ENCODE measurements at places on chromosomes 6 and 20.

GRCh38 chr20:48574383-48574782, 253.4 kb downstream of the PREX1 start:
- no peak for DNase-seq

DNA sequence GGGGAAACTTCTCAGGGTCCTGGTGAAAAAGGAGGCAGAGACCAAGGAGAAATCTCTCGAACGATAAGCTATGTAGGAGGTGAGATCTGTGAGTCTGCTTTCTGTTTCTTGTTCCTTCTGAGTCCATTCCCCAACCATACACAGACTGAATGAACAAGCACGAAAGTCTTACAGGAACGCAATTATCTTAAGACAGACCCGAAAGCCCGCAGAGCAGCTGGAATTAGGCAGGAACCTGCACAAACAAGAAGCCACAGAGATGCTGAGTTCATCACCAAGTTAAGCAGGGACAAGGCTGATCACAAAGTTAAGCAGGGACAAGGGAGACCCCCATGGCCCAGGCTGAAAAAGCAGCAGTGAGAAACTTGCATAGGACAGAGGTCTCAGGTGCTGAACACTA, 21.4 kb upstream of the NELFCD start:
- no peak for DNase-seq

- DNase-seq = no peak
Measured at GRCh38 chr6:130029163-130029562, 10.8 kb downstream of the L3MBTL3 start.

- no peak for DNase-seq
Measured at GRCh38 chr6:26401389-26401986, 587 bp upstream of the BTN3A1 start.

DNA sequence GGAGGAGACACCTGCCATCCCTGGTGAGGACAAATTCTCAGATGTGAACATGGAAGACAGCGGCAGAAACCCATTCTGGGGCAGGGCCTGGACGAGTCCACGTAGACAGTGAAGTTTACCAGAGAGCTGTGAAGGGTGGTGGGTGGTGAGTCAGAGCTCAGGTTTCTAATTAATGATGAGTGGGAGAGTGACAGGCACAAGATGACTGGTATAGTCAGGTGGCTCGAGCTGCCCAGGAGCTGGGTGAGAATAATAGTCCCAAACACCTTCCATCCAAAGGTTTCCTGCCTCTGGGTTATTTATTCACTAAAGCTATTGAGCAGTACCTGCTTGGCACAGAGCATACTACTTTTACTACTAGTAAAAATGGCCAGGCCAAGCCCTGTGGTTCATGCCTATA, 6.0 kb downstream of the TLDC2 start:
- no peak for DNase-seq

DNA sequence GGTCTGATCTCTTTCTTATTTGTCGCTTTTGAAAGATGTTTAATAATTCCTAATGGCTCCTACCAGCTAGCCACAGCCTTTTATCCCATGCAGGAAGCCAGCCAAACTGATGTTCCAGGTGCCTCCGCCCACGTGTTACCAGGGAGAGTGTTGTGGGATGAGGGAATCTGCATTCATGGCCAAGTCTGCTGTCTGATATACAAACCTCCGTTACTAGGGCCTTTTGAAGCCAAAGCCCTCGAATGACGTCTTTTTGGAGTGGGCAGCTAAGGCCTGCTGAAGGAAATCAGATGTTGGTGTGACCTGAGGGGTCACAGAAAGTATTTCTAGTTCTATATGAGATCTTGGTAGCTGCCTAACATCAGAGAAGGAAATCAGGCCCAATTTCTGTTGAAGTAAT, 21.3 kb downstream of the STK35 start:
- DNase-seq = no peak

GRCh38 chr6:80234908-80235307, 128.4 kb downstream of the BCKDHB start:
- no peak for DNase-seq

DNA sequence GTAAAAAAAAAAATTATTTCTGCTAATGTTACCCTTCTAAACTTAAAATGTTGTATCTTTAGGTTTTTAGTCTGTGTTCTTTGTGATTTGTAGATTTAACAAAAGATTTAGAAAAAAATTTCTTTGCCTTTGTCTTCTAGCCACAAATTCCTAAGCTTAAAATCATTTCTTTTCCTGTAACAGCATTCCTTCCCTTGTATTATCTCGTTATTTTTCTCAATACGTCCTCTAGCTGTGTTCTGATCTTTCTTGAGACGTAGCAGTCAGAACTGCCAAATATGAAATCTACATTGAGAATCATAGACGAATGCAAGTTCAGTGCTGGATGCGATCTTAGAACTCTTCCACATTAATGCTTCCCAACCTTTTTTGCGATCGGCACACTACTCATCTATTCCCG, 283.1 kb downstream of the UTRN start:
- DNase-seq = no peak

- DNase-seq = no peak
Measured at GRCh38 chr6:165439928-165440554, 130.6 kb upstream of the C6orf118 start.

DNA sequence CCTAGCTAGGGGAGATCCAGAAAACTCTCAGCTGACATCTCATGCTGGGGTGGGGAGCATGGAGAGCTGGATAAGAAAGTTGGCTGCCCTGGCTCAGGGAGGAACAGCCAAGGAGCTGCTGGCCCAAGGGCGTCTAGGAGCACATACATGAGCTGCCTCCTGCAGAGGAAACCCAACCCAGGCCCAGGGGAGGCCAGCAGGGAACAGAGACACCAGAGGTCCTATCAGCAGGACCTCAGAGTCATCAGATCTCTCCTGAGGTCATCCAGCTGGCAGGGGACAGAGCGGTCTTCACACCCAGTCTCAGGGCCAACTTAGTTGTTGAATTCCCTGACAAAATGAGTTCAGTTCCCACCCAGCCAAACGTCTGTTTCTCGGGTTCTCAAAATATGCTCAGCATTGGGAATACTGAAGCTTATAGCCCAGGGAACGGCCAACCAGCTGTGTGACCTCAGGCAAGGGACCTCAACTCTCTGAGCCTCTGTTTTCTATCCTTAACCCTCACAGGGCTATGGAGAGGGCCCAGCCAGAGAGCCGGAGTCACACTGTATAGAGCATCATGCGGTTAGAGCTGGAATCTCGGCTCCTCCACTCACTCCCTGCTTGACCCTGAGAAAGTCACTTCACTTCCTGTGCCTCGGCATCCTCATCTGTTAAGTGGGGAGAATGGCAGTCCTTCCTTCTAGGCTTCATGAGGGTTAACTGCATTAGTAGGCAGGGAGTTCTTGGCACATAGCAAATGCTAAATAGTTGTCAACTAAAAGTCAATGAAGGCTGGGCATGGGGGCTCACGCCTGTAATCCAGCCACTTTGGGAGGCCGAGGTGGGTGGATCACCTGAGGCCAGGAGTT, 13.8 kb downstream of the ADA start:
- DNase-seq = no peak

DNA sequence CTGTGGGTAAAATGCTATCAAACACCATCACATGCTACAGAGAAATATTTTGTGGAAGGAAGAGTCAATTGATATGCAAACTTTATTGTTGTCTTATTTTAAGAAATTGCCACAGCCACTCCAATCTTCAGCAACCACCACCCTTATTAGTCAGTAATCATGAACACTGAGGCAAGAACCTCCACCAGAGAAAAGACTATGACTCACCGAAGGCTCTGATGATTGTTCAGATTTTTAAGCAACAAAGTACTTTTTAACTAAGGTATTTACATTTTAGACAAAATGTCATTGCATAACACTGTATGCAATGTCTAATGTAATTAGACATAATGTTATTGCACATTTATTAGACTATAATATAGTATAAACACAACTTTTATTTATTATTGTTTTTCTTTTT, 26.2 kb upstream of the MMP24 start:
- no peak for DNase-seq

DNA sequence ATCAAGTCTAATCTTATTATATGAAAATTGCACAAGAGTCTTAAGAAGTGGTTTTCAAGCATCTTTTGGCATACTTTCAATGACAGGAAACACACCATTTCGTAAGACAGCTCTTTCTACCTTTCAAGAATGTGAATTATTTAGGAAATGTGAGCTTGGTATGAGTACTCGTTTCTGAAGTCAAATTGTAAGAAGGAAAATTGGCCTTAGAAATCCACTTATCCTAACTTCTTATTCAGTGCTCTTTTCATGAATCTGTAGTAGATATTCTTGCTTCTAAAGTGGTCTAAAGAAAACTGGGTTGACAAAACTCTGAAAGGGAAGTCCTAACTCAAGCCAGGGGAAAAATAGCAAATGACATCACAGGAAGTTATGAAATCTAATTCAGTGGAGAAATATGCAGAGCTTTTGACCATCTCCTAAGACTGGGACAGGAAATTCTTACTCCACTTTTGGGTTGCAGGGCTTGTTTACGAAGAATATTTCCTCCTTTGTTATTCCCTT, 38.5 kb upstream of the OGFRL1 start:
- DNase-seq = no peak

DNA sequence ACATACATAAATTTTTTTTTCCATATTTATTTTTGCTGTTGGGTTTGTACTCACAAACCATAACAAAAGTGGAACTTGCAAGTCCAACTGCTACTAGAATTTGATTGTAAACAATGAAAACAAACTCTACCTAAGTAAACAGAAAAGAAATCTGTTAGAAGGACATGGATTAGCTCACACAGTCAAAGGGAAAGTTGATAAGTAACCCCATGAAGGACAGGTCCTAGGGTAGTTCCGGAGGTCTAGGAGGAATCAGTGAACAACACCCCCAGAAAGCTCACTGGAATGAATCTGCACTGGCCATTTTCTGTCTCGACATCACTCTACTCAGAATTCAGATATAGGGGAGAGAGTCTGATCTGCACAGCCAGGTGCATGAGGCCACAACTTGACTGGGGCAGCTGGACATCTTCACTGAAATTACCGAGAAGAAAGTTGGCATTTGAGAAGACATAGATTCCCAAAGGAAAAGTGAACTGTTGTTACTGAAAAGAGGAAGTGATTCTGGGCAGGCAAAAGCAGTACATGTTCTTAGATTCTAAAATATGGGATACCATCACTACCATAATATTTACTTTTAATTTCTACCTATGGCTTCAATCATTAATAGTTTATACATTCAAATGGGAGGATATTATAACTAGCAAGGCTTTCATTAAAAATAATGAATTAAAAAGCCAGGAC, 76.4 kb downstream of the HMGN3 start:
- DNase-seq = no peak

GRCh38 chr6:90406957-90407356, 110.3 kb upstream of the BACH2 start:
- no peak for DNase-seq

GRCh38 chr6:16776394-16777017, 15.2 kb upstream of the ATXN1 start:
- DNase-seq = no peak

DNA sequence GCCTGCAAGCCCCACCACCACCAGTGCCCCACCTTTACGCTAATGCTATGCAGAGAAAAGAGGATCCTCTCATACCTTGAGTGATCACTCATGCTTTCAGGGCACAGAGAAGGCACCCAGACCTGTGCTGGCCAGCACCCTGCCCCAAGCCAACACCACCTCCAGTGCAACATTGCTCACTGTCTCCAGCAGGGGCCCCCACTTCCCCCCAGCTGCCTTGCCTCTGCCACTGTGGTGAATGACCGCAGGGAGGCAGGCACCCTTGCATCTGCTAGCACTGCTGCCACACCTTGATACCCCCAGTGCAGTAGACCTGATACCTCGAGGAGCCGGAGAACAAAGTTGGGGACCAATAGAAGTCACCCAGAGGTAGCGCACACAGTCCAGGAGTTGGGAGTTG, 139.2 kb upstream of the PLN start:
- DNase-seq = no peak

GRCh38 chr6:34359418-34360158, 32.9 kb downstream of the NUDT3 start:
- DNase-seq = no peak

- DNase-seq = no peak
Measured at GRCh38 chr6:83609248-83609647, 96.9 kb downstream of the PRSS35 start.

GRCh38 chr6:6801005-6801335, 212.4 kb downstream of the LY86 start:
- DNase-seq = no peak

GRCh38 chr6:53347921-53348370, 804 bp downstream of the ELOVL5 start:
- peak; percentile 59 for DNase-seq

GRCh38 chr20:32434434-32434833, 76.3 kb downstream of the ASXL1 start:
- no peak for DNase-seq

DNA sequence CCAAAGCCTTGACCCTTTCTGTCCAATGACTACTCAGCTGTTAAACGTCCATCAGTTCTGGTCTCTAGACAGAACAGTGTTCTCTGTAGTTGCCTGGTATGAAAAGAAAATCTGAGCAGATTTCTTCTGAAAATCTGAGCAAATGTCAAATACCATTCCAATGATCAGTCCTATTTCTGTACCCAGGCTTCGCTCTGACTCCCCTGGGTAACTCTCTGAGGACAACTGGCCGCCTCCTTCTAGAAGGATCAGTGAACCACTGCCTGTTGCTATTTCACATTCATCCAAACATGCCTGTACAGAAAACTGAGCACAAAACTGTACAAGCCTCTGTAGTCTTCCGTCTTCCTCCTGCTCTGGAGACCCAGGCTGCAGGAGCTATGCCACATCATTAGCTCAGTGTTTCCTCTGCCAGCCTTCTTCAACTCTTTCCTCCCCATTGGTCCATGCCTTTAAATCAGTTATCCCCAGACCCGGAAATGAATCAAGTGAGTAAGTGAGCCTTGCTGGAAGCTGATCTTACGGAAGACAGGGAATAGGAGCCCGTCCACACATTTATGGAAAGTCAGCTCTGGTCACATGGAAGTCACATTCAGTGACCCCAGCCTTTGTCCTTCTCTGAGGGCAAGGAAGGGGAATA, 63.3 kb downstream of the DAAM2 start:
- no peak for DNase-seq

GRCh38 chr20:51667002-51667408, 101.2 kb downstream of the ATP9A start:
- DNase-seq = no peak

- no peak for DNase-seq
Measured at GRCh38 chr6:56280126-56280525, 32.7 kb upstream of the COL21A1 start.

GRCh38 chr6:3900744-3901336, 51.7 kb downstream of the FAM50B start:
- no peak for DNase-seq

Data from posterior cingulate gyrus (tissue), 11 donors.